ENCODE measurements at places on chromosomes 6 and 20. TPM values are rescaled to one million over a fixed set of nuclear protein-coding genes. Genes with fewer than 3 reads are reported as not detected.

The NKAPL gene
- total RNA-seq: 0.52 TPM

The RNF114 gene
- total RNA-seq: 35.0 TPM

The GPSM3 gene
- total RNA-seq: 1.6 TPM

The PAK1IP1 gene
- total RNA-seq: 7.3 TPM

The FOXA2 gene
- total RNA-seq: not detected

The ZBTB12 gene
- 6.3 TPM for total RNA-seq

The ERGIC3 gene
- 328 TPM for total RNA-seq

The DEFB132 gene
- not detected for total RNA-seq

The BCAS1 gene
- 2.1 TPM for total RNA-seq

The GNRH2 gene
- not detected for total RNA-seq

The GSTA3 gene
- not detected for total RNA-seq
